ENCODE measurements at places on chromosomes 2 and 18.

- no peak for DNase-seq
Observed at GRCh38 chr2:202566286-202566685, 68.5 kb upstream of the FAM117B start.

GRCh38 chr18:9827793-9828505 is 57.8 kb upstream of the TXNDC2 start:
- no peak for DNase-seq

DNA sequence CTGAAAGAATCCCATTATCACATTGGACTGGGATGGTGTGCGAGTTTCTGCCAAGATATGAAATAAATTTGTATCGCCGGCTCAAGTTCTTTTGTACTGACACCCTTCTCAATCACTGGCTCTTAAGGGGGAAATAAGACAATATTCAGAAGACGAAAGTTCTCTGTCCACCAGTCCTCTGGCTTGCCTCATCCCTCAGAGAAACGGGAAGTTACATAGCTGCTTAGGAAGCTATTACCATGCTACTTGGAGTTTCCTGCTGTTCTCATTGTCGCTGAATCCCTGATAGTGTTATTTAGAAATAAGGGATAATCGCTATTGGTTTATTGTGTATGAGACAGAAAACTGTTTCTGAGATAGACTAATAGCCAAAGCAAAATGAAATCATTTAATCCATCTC is 205.0 kb upstream of the ZNF521 start:
- no peak for DNase-seq

DNA sequence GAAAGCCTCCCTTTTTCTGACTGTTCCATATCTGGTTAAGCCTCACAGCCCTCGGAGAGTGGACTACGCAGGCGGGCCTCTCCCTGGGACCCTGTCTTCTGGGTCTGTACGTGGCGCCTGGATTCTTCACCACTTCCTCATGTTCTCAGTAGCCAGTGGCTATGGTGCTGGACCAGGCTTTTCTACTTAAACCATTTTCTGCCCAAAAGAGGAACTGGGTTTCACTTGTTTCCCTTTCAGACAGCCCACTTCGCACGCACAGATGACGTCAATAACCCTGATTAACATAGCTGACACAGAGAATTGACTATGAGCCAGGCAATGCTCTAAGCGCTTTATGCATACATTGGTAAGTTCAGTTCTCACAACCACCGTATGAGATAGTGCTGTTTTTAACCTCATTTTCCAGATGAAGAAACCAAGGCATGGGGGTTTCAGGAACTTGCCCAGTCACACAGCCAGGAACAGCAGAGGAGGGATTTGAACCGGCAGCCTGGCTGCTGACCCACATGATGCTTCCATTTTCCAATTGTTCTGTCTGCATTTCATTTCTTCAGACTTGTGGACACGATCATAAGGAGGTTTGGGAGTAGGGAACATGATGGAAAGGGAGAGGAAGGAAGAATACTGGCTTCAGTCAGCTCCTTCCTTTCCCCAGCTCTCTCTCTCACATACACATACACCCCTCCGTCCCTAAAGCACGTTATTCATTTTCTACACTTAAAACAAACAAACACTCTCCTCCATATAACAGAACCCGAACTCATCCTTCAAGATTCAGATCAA is 41.7 kb downstream of the MYOM1 start:
- DNase-seq: no peak

GRCh38 chr18:70428439-70428838 is 139.6 kb downstream of the SOCS6 start:
- DNase-seq: no peak

GRCh38 chr18:62196980-62197379 is 9.9 kb downstream of the RELCH start:
- no peak for DNase-seq

GRCh38 chr2:122999258-122999657 is 1025.8 kb upstream of the CNTNAP5 start:
- DNase-seq: no peak
